ELF-1 (cell line): ENCODE measurements at places on chromosomes 16 and 17.
A peak's percentile ranks its signal among the peaks of the same experiment; 100 is the strongest.

GRCh38 chr17:10384175-10384574 is 11.4 kb upstream of the MYH13 start:
- DNase-seq, result peak; percentile 52

GRCh38 chr17:82752371-82753200 is 721 bp downstream of the TBCD start:
- no peak for DNase-seq

DNA sequence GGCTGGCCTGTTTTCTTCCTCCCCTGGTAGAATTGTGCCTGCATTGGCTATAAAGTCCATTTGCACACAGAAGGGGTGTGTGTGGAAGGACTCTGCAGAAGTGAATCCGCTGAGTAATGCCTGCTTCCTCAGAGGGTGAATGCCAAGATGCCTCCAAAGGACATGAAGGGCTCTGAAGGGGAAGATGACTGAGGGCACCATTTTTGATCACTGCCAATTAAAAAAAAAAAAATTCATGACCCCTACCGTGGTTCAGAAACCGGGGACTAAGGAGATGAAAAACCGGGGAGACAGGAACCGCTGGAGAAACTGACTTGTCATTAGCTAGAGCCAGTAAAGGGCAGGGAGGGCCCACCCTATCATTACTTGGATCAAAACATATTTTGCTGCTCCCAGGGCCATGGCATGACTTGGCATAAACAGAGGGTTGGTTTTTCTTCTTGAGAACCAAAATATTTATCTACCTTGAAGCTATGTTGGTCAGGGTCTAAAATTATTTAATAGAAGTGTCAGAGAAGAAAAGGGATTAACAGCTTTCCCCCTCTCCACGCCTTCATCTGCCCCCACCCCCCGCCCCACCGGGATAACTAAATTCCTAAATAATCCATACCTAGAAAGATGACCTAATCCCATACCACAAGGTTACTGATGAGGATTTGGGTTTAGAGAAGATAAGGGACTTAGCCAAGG is 3.6 kb upstream of the USP7 start:
- DNase-seq, result no peak

DNA sequence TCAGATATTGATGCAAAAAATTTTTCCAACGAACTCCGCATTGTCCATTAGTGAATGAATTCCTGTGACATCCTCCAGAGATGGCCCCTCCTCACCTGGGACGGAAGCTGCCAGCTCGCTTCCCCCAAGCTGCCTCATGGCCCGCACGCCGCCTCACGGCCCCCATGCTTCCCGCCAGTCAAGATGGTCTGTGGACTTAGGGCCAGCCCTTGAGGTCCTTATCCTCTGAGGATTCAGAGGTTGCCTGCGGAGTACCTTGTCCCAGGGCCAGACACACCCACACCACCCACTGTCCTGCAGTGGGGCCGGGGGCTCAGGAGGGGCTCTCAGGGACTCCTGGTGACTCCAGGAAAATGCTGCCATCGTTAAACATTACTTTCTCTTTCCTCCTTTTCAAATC is 73.6 kb downstream of the SEC14L1 start:
- no peak for DNase-seq

GRCh38 chr17:42782166-42783061 is 2.0 kb downstream of the WNK4 start:
- DNase-seq, result no peak

DNA sequence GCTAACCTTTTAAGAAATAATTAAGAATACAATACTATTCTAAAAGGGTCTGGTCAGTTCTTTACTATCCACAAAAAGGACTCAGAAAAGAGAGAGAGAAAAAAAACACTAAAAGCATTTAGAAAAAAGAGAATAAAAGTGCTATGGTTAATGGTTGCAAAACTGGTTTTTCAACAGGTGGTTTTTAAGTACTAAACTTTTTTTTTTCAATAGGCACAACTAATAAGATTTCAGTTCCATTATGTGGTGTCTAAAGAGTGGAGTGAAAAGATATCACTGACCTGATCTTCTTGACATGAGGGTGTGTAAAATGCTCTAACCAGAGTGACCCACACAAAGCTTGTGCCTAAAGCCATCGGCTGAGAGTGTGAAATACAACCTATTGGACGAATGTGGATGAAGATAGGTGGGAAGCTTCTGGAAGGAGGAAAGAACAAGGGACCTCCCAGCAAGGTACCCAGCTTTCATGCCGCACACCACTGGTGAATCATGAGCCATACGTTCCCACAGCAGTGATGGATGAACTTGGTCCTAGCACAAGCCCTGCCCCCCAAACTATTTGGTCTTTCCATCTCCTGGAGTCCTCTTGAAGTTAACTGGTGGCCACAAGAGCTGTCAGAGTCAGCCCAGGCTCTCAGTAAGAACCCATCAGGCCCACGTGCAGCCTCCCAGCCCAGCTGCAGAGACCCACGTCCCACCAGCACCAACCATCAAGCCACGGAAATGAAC is 103.0 kb downstream of the ZFHX3 start:
- no peak for DNase-seq

GRCh38 chr17:42180922-42181850 is at the start of gene KCNH4:
KCNH4 (minus strand) TSS chr17:42181142; CDS start chr17:42180945, 197 bp downstream.
- DNase-seq, result peak; percentile 67

DNA sequence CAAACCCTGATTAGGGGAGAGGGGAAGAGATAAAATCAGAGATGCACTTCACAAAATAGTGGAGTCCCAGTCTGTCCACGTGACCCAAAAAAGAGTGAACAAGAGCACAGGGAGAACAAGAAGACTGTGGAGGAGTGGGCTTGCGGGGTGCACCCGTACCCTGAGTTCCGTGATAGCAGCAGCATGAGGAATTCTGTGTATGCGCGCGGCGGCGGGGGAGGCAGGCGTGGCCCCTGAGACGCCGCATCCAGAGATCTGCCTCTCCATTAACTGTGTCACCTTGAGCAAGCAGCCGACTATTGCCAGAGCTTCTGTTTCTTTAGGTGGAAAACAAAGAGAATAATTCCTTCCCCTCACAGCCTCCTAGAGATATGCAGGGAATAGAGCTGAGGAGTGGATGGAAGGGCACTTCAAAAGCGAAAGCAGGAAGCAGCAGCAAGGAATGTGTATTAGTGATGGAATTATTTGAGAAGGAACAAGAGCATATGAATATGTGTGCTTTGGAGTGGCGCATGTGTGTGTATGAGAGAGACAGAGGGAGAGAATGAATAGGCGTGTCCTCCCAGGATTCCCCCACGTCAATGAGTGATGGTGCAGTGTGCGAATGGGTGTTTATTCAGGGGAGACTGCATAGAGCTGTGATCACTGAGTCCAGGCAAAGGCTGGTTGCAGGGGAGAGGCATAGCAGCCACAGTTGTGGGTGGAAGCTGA is 10.4 kb upstream of the SOX9 start:
- DNase-seq, result no peak

DNA sequence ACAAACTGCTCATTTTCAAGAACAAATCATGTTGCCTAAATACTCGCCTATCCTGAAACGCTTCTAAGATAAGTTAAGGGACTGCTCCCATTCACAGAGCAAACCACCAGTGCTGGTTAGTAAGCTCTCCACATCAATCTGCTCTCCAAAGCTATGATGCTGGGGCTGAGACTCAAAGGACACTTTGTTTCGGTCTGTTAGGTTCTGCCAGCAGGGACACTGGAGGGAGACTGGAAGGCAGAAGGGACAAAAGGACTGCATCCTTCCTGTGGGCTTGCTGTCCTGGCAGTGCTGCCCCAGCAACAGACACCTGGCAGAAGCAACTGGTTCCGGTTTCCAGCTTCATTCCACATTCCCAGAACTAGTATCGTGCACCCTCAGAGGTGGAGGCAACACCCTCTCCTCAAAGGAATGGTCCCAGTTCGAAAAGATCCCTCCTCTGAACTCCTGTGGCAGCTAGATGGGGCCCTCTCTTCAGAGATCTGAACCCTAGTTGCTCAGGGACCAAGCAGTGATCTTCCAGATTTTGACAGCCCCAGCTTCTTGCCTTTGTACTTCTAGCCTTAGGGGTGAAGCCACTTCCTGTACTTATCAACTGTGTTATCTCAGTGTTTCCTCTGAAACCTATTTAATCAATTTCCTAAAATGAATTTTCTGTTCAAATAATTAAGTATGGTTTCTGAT is 73.4 kb upstream of the GSG1L start:
- no peak for DNase-seq
